ENCODE measurements at places on chromosomes 11 and 22. TPM values are rescaled to one million over a fixed set of nuclear protein-coding genes. Genes with fewer than 3 reads are reported as not detected.

- no peaks in the 10 kb centered on the region for H3K36me3 ChIP-seq
- no peak for DNase-seq
- no peaks in the 10 kb centered on the region for H3K27me3 ChIP-seq
- H3K4me1 ChIP-seq = peaks cover 4% of the 10 kb centered on the region
- peak overlapping the region; percentile 71 for H3K27ac ChIP-seq
Observed at GRCh38 chr11:61769946-61770683, 17.7 kb downstream of the MYRF start.

Gene DEFB131B
- total RNA-seq = not detected

Gene ARSA
- total RNA-seq = 6.8 TPM

GRCh38 chr11:223884-224283 lies 12.3 kb downstream of the SIRT3 start:
- no peak overlapping the region for H3K27ac ChIP-seq
- H3K36me3 ChIP-seq = no peaks in the 10 kb centered on the region
- H3K27me3 ChIP-seq = no peaks in the 10 kb centered on the region
- no peak for DNase-seq
- H3K4me1 ChIP-seq = no peaks in the 10 kb centered on the region

Gene RRAS2
- 30.9 TPM for total RNA-seq

DNA sequence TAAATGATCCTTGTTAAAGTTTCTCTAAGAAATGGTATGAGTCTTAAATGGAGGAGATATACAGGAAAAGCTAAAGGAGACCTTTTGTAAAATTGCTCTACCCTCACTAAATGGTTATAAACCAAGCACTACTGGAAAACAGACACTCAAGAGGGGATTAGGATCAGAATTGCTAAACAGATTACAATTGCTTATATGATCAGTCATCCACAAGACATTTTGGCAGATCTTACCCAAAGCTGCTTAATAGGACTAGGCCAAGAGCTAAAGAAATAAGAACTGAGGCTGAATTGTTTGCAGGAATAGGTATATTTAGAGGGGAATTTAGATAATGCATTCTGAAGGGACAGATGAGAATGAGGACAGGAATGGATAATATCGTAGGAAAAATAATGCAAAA lies 9.5 kb downstream of the HARBI1 start:
- H3K36me3 ChIP-seq = no peaks in the 10 kb centered on the region
- no peaks in the 10 kb centered on the region for H3K27me3 ChIP-seq
- H3K4me3 ChIP-seq = no peak overlapping the region
- no peak for DNase-seq
- no peak overlapping the region for H3K27ac ChIP-seq

Gene C22orf31
- not detected for total RNA-seq

DNA sequence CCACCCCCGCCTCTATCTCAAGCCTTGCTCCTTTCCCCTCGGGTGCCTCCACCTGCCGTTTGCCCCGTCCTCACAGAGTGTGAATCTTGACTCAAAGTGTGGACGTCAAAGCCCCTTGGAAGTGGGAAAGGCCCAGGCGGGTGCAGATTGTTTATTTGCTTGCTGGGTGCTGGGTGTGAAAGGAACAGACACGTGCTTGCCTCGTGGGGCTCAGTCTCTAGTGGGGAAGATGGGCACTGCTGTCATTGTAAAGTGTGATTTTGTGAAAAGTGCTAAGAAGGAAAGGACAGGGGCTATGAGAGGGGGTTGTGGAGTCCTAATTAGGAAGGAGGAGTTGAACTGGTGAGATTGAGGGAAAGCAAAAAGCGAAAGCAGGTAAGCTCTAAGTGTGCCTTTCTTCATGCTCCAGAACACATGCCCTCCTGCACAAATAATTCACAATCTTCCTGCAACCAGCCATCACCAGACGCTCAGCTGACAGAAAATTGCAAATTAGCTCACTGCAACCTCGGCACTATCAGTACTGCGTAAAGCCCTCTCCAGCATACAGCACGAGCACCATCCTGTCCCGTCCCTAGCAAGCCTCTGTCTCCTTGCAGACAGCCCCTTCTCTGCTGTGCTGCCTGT lies 9.7 kb upstream of the GCAT start:
- H3K27me3 ChIP-seq = no peaks in the 10 kb centered on the region

Gene DLG2
- 28.4 TPM for total RNA-seq

DNA sequence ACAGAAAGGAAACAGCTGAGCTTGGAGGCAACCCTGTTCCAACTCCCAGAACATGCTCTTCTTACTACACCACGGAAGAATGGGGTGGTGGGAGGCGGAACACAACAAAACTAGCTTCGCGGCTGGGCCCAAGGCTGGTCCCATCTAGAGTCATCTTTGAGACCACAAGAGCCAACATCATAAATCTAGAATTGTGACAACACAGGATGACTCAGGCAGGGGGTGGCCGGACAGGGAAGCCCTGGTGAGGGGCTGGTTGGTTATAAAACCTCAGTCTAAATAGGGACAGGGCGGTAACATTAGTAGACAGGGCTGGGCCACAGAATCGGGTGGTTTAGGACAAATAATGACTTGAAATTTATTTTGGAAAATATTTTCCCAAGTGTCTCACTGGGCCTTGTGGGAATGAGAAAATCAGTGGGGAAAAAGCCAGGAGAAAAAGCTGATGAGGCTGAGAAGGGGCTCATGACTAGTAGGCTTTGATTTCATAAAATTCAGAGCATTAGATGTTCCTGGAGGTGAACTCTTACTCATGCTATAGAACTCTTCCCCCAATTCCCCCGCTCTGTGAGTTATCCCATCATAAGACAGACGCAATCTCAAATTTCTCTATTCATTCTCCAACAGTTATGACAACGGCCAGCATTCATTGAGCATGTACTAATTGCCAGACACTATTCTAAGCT lies 151.8 kb upstream of the TIMP3 start:
- DNase-seq = peak; percentile 76
- no peaks in the 10 kb centered on the region for H3K27me3 ChIP-seq
- peak overlapping the region; percentile 77 for H3K27ac ChIP-seq
- H3K4me3 ChIP-seq = no peak overlapping the region
- H3K36me3 ChIP-seq = no peaks in the 10 kb centered on the region

Gene KCNK4
- not detected for total RNA-seq

Measured in uterus (tissue), 4 donors.